ENCODE measurements at places on chromosomes 3 and 15. TPM values are rescaled to one million over a fixed set of nuclear protein-coding genes. Genes with fewer than 3 reads are reported as not detected.

Gene CCDC33
- not detected for total RNA-seq

Gene TMC3
- not detected for total RNA-seq

Gene WNT7A
- total RNA-seq: 0.24 TPM

Gene EAF1
- 28.6 TPM for total RNA-seq

Gene FGD5
- 72.1 TPM for total RNA-seq

Gene GHSR
- not detected for total RNA-seq
